Osteoblast (primary cell): ENCODE measurements at places on chromosomes 5 and 9. TPM values are rescaled to one million over a fixed set of nuclear protein-coding genes. Genes with fewer than 3 reads are reported as not detected.

TENT4A gene
- total RNA-seq, result 16.5 and 21.4 TPM in 2 replicates

GADD45G gene
- under 0.01 and 0.88 TPM in 2 replicates for total RNA-seq

GRCh38 chr9:95297316-95297715 is 20.2 kb downstream of the FANCC start:
- DNase-seq, result no peak

LCN6 gene
- total RNA-seq, result not detected in 2 replicates

DNA sequence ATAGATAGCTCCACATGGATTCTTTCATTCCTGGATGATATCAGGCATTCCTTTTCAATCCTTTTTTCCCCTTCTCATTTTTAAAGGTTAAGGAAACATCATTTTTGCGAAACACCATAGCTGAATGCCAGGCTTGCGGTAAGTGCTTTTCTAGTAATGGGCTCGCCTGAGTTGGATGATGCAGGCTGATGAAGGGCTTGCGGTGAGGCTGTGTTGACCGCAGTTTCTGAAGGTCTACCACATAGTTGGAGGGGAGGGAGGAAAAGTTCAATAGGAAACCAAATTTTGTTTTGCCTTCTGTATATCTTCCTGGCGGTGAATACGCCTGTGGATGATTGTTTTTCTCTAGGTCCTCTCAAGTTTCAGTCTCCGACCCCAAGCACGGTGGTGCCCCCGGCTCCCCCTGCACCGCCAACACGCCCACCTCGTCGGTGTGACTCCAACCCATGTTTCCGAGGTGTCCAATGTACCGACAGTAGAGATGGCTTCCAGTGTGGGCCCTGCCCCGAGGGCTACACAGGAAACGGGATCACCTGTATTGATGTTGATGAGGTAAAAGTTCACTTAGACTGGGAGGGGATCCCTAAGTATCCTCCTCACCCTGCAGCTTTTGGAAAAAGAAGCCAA is 24.3 kb downstream of the THBS4 start:
- DNase-seq, result no peak

ADGRD2 gene
- not detected in 2 replicates for total RNA-seq

ANXA2R gene
- 3.5 and 3.6 TPM in 2 replicates for total RNA-seq

- DNase-seq, result peak; percentile 67
Observed at GRCh38 chr5:72377910-72378638, 57.9 kb downstream of the PTCD2 start.
